ENCODE measurements at places on chromosomes 2 and 18.

DNA sequence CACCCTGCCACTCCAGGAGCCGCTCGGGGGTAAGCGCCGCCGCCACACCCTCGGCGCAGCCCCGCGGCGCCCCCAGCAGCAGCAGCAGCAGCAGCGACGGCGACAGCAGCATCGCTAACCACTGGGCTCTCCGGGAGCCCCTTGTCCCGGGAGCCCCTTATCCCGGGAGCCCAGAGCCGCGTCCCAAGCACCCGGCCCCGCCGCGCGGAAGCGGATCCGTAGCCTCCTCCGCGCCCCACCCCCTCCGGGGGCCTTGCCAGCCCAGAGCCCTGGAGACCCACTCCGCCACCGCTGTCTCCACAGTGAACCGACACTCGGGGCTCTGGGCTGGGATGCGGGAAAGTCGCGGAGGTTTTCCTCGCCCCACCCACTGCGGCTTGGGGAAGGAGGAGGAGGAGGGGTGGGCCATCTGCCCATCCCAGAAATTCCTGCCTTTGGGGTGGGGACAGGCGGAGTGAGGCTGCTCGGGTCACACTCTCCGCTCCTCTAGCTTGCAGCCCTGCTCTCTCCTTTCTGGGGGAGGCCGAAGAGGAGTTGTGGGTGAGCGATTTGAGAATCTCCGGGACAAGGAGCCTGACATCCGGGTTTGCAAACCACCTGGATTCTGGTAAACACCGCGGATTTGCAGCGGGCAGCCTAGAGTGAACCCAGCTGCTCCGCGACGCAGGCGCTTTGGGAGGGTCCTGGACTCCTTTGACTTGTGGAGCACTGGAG is at the start of gene PLA2R1:
Gene PLA2R1, minus strand, starts transcription at position 324 of the 714 bp plus-strand sequence. Its CDS starts 212 bp downstream, at position 112.
- no peak for DNase-seq

DNA sequence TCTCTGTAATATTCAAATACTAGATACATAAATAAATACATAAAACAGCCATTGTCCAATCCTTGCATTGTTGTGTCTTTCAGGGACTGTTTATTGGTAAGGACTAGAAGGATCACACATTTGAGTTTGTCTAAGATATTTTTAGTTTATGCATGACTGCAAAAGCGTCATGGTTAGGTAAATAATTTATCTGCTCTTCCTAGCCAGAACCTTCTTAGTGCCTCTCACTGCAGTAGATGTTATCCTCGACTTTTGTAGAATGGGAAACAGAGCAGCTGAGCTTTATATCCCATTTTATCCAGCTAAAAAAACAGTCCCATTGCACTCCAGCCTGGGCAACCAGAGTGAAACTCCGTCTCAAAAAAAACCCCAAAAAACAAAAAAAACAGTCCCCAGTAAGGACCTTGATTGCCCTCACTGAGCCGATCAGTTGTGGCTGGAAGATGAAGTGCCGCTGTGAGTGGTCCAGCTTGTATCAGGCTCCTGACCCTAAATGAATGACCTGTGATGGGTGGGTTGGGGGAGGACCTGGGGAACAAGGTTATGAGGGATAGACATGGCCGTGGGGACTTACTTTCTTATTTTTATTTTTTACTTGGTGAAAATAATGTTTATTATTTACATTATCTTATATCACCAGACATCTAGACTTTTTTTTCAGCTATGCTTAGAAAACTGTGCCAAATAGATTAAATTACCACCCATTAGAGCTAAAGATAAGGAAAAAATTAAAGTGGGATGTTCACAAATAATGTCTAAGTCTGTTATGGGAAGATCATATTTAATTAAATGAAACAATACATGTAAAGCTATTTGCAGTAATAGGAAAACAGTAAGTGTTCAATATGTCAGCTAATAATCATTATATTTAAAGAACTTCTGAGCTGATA is 10.9 kb upstream of the ADAM23 start:
- DNase-seq, result no peak

DNA sequence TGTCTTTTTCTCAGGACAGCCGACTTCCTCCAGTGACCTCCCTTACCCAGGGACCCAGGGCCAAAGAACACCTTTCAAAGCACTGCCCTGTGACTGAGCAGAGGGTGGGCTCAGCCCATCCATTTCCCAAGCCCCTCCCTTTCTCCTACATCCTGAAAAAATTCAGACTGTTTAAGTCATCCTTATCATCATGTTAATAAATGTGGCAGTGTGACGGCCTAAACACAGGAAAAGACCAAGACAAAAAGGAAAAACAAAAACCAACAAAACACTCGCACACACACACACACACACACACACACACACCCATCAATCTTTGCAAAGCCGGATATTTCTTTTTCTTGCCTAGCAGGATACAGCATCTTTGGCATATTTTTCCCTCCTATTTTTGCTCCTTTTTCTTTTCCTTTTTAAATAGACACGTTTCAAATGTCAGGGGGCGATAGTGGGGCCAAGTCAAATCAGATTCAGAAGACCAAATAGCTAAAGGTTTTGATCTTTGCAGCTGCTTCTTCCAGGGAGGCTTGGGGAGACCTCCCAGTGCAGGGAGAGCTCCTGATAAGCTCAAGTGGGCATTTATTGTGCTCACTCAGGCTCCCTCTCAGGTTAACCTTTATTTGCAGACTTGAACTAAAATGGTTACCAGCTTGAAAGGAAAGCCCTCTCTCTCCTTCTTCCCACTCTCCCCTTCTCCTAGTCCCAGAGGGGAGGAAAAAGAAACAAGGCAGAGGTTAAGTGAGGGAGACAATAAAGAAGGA is 39.5 kb upstream of the NRP2 start:
- DNase-seq, result no peak

- DNase-seq, result no peak
Measured at GRCh38 chr18:65409261-65409660, 341.6 kb upstream of the CDH7 start.

DNA sequence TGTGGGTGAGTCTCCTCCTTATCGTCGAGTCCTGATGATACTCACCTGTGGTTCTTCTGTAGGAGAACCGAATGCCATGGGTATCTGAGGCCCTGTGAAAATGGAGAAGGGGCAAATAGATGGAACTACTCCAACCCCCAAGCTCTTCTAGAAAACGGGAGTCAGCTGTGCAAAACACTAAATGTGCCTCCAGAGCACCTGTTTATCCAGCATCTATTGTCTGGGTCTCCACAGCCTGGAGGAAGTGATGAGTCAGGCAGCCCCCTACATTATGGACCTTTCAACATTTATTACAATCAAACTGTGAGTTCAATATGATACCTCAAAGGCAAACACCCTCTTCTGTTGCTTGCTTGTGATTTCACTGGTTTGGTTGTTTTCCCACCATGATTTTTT is 9.8 kb upstream of the LRRFIP1 start:
- no peak for DNase-seq

- DNase-seq, result no peak
Measured at GRCh38 chr2:236240228-236240990, 23.8 kb downstream of the ASB18 start.

DNA sequence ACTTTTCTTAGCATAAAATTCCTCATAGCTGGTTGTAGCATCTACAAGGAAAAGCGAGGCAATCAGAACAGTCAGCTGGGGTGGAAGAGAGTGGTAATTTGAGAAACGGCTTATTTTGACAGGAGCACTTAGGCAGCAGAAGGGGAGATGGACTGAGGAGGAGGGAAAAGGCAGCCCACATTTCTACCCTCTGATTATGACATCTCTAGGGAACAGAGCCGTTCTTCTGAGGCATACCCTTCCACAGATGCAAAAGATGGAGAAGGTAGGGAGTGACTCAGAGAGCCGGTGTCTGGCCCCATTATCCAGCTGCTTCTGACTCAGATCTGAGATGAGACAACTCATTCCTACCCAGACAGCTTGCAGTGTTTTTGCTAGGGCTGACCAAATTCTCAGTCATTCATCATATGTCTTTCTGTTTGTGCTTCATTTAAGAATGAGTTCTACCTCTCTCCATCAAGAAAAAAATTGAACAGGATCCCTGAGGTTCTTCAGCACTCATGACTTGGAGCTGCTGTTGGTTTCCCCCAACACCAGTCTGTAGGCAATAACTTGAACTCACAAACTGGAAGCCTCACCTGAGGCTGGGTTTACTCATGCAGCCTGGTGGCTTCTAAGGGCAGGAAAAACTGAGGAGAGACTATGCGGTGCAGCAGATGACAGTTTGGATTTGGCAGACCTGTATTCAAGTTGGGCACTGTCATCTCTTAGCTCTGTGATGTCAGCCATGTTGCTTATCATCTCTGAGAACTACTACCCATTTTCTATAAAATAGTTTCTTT is 15.9 kb upstream of the SEC11C start:
- no peak for DNase-seq

- no peak for DNase-seq
Measured at GRCh38 chr18:48837676-48838075, 113.1 kb downstream of the SMAD7 start.

DNA sequence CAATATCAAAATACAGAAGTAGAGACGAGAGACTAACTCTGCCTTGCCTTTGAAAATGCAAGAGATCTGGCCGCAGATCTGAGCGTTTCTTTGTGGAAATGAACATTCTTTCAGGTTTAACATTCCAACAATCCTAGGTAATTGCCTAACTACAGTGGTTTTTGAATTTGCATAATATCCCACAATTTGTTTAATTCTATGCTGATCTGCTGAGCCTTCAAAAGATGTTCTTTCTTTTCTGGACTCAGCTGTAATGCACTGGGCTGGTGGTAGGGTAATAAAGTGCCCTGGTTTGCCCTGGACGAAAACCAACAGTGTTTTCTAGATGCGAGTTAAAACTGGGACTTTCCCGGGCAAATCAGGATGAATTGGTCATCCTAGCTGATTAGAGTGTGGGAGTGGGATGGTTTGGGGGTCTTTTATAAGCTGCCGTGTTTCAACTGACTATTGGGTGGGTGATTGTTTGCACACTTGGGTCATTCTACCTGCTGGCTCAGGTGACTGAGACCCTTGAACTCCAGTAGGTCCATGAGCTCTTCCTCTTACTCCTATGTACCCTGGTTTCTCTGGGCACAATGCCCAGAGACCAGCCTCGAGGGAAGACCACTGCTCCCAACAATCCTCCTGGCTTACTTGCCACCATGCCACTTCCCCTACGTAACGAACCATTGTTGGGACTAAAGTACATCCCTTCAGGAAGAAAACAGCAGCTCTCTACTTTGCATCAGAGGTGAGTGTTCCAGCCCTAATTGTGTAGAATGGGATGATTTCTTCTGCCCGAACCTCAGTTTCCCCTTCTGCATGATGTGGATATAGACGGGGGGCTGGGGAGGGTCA is 3.4 kb upstream of the PAX8 start:
- DNase-seq, result no peak

DNA sequence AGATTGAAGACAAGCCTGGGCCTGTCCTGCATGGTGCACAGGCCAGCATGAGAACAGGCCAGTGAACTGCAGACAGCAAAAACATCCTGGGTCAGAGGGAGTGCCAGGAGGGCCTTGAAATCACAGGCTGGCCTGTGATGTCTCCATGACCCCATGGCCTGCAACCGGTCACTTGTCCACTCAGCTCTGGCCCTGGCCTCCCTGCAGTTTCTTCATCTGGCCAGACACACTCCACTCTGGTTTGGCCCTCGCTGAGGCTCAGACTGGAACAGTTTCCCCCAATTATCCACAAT is 12.6 kb downstream of the CYRIA start:
- DNase-seq, result no peak

- DNase-seq, result no peak
Measured at GRCh38 chr2:201523506-201523905, 72.0 kb downstream of the STRADB start.

GRCh38 chr2:159933727-159934049 is 128.7 kb downstream of the PLA2R1 start:
- DNase-seq, result peak; percentile 7

DNA sequence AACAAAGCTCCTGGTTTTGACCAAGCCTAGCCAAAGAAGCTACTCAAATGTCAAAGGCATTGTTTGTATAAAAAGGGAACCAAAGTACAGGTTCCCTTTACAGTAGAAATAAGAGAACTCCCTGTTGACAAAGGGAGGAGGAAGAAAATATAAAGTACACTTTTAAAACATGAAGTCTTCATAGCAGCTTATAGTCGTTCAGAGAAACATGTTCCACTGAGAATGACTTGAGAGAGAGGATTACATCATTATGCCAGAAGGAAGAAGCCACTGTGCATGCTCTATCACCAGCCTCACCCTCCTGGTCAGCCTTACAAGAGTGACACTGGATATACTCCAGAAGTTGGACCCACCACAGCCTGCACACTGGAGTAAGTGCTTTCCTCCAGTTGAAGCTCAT is 2.5 kb upstream of the DHRS9 start:
- DNase-seq, result no peak
